ENCODE measurements at places on chromosomes 7 and 10.

GRCh38 chr7:128053023-128053422 lies 21.8 kb upstream of the LRRC4 start:
- no peak for DNase-seq

DNA sequence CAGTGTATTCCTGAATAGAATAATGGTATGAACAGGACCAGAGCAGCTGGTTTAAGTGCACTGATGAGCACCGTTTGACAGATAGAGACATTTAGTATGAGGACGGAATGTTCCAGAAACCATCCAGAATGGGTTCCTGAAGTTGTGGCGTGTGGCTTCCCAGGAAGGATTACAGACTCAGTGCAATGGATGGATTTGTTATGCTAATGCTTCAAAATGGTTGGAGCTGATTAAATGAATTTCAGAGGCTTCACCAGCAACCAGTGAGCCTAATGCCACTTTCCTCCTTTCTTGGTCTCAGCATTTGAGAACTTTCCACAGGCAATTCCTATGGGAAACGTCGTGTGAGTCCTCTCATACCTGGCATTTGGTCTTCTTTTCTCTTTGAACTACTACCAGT lies 9.9 kb downstream of the GATA3 start:
- no peak for DNase-seq

DNA sequence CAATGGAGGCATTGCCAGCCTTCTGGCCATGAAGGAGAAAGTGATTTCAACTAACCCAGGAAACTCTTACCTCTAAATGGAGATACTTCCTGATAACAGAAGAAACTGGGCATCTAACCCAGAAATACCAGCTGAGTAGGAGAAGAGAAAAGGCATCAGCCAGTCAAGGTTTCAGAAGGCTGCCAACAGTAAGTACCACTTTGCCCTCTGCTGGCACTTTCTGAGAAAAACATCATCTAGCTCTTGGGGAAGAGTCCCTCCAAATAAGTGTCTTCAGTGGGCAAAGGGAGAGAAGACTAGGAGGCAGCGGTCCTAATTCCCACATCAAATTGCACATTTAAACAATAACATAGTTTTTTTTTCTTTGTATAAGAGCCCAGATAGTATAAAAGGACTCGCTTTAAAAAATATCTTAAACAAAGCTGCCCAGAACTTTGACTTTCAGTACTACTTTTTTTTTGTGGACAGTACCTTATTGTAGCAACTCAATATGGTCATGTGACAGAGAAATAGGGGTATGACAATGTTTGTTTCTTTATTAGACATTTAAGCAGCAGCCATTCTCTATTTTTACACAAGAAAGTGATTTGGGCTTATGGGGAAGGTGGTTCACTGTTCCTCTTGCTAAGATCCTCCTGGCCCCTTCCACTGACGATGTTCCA lies 157.3 kb downstream of the CTTNBP2 start:
- peak; percentile 54 for DNase-seq

DNA sequence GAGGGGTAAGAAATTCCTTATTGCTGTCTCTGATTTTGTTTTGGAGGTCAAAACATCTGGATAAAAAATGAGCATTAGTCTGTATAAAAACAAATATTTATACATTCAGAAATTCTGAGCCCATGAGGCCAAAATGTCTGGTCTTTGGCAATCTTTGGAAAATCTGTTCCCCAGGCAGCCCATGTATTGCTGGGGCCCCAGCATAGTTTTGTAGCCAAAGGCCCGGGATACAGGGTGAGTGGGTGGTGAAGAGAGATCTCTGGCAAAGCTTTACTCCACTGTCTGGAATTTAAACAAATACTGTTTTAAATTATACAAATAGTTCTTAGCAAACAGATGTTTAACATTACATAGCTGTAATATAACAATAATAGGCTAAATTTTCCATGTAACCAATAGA lies 134.7 kb upstream of the GALNT17 start:
- no peak for DNase-seq

DNA sequence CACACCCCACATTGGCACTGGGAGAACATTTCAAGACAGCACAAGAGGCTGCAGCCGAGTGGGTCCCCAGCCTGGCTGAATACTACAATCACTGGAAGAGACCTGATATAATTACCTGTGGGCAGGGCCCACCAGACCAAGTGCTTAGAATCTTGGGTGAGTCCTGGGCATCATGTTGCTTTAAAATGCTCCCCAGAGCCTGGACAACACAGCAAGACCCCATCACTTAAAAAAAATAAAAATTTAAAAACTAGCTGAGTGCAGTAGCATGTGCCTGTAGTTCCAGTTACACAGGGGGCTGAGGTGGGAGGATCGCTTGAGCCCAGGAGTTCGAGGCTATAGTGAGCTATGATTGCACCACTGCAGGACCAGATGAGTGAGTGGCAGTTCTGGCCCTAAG lies 28.1 kb downstream of the FAM171A1 start:
- DNase-seq = no peak

GRCh38 chr7:95723583-95724180 lies 48.7 kb upstream of the DYNC1I1 start:
- DNase-seq = peak; percentile 21

DNA sequence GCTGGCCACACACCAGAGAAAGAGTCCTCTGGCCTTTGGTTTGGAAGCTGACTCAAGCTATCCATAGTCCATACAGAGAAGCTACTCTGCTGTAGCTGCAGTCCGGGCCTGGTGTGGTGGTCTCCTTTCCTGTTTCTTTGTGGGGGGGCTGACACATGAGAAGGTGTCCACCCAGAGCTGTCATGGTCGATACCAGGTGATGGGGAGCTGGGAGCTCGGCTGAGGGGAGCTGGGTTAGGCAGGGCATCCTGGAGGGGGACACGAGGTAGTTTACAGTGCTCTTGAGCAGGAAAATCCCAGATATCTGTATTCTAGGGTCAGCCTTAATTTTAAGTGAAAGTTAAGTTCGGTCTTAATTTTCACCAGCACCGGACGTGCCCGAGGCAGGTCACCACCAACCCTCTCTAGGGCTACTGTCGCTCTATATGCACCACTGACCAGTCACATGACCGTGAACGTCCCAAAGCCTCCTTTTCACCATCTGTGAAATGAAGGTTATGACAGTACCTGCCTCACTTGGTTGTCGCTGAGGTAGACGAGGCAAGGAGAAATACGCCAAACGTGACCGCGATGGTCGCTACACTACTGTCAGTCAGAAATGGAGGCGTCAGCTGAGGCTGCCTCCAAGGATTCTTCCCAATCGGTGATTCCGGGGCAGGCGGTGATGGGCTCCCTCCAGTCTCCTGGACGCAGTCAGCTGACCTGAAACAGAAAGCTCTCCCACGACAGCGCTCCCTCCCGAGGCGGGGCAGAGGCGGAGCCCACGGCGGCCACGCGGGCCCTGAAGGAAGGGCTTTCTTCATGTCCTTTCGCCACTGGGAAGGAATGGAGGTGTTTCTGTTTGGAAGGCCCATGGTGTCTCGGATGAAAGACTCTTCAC lies 69.4 kb upstream of the SHH start:
- DNase-seq = no peak

DNA sequence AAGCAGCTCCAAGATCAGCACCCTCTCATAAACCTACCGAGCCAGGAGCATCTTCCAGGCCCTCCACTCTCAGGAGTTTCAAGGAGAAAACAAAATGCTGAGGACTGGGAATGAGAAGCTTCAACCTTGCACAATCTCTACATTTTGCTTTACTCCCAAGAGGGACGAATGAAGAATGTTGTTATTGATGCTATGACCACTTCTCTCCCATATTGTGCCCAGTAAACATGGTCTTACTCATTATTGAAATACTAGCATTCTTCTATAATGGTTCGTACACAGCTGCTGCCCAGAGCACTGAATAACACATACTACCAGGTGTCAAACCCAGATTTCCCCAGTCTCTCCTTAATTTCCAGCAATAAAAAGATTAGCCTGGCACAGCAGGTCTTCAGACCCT lies 63.4 kb upstream of the BET1 start:
- DNase-seq = no peak

GRCh38 chr10:50582766-50583762 lies 40.7 kb downstream of the SGMS1 start:
- DNase-seq = no peak

- DNase-seq = no peak
These were observed 20.0 kb downstream of the COPG2 start for GRCh38 chr7:130648580-130648979.

GRCh38 chr10:24847112-24848070 lies 105.0 kb downstream of the PRTFDC1 start:
- DNase-seq = no peak

DNA sequence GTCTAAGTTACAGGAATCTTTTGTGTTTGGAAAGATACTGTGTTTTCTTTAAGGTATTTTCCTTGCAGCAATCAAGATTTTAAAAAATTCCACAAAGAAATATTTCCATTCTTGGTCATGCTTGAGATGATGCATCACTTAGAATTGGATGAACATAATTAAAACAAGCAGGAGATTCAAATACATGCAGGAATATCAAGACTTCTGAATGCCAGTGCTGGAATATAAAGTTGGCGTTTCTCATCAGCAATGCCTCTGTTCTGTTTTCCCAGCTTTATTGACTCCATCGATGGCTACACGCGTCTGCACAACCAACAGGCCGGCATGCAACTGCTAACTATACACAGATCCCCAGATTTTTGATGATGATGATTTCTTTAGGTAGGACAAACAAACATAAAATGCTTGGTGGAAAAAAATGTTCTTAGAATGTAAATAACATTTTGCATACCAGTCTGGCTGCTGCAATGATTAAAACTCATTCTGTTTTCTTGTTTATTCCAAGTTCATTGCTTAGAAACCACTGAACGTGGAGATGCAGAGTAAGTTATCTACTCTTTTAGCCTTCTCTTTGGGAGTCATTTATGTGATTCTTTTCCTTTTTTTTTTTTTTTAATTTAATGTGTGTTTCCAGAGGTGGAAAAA lies 91.3 kb upstream of the FAM171A1 start:
- no peak for DNase-seq

GRCh38 chr10:48692748-48693147 lies 8.1 kb downstream of the WDFY4 start:
- no peak for DNase-seq

- no peak for DNase-seq
These were observed 70.0 kb upstream of the SMIM30 start for GRCh38 chr7:113188396-113188795.

DNA sequence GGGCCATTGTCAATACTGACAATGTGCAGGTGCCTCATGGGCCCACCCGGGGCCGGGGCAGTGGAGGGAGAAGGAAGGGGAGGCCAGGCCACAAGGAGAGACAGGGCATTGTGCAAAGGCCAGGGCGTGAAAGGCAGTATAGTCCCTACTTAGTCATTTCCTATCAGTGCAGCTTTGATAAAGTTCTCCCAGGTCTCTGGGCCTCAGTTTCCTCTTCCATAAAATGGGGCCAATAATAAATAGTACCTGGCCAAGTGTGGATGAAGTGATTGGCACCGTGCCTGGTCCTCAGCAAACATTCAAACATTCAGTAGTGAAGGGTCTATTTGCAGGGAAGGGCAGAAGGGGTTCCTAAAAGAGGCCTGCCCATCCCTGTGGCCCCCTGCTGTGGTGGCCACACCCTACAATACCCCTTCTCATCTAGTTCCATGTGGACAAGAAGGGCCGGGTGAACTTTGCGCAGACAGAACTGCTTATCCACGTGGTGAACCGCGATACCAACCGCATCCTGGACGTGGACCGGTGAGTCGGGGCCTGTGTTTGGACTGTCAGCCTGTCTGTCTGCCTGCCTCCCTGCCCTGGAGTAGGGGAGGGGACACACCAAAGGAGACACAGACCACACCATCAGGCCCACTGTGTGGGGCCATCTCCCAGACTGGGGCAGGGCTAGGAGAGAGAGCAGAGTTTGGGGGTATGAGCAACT lies 36.9 kb upstream of the VSIR start:
- no peak for DNase-seq

GRCh38 chr7:159078911-159079270 lies 65.8 kb downstream of the VIPR2 start:
- DNase-seq = no peak

DNA sequence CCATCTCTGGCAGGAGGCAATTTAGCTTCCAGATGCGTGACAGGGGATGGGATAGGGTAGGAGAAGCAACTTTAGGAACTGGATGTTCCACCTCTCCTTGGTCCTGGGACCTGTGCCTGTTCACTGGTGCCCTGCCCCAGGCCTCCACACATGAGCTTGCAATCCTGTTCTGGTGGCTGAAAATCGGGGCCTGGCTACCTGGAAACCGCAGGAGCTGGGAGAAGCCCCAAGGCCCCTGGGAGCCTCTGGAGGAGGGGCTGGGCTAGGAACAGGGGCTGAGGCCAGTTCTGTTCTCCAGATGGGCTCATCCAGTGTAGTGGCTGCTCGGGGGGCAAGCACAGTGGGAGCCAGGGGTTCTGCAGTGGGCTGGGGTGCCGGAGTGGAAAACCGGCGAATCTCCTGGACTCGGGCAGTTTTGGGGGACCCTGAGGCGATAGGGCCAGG lies 5.3 kb upstream of the MYOZ1 start:
- no peak for DNase-seq

DNA sequence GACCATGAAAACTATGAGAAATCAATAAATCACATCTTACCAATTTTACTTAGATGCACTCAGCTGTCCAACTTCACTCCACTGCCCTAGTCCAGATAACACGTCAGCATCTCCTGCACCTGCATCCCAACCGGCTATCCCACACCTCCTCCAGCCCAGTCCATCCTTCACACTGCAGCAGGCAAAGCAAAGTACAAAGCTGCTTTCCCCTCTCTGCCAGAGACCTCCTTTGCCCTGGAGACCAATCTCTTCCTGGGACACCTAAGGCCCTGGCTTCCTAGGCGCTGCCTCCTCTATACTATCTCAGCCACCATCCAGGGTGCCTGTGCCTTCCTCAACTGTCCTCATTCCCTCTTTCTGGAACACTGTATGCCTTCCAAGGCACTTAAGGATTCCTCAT lies 90.3 kb upstream of the DDC start:
- DNase-seq = no peak

GRCh38 chr10:30270247-30270646 lies 78.8 kb downstream of the MTPAP start:
- DNase-seq = no peak

- DNase-seq = no peak
These were observed 35.0 kb downstream of the IQUB start for GRCh38 chr7:123499211-123499970.

GRCh38 chr7:144818511-144818910 lies 17.3 kb downstream of the TPK1 start:
- DNase-seq = peak; percentile 73

- peak; percentile 86 for DNase-seq
These were observed 24.5 kb downstream of the TMEM209 start for GRCh38 chr7:130180571-130181262.

Measured in activated CD4-positive, alpha-beta T cell treated with anti-CD3 and anti-CD28 coated beads, Interleukin-10, Interleukin-2, amounts not matched to agents 100 ng/mL and 50 ng/mL, durations not matched to agents 16 hours and 8 hours (primary cell).